ENCODE measurements at places on chromosomes 16 and 17. TPM values are rescaled to one million over a fixed set of nuclear protein-coding genes. Genes with fewer than 3 reads are reported as not detected.
A peak's percentile ranks its signal among the peaks of the same experiment; 100 is the strongest.

Gene PIMREG
- 57.0 TPM for total RNA-seq

DNA sequence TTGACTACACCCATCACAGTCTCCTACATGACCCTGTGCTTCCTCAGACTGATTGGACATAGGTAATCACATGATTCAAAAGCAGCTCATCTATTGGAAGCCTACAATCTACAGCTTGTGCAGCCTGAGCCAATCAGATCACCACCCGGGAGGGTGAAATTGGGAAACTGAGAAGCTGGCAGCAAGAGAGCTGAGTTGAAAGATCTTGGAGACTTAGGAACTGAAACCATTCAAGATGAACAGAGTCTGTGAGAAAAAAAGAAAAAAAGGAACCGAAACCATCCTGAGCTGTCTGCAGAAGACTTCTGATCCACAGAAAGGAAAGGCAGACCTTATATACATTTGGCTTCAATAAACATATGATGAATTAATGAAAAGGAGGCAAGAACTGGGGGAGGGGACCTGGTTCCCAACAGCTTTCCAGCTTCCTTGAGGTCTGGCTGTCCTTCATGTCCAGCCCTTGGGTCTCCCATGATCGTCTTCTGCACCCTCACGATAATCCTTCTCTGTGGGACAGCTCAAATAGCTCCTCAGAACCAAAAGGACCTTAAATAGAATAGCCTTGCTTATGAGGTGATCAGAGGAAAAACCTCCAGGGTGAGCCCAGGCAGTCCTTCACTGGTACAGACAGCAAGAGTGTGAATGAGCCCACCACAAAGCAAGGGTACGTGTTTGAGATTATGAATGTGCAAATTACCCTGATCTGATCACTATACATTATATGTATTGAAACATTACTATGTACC, 32.6 kb downstream of the PLXDC1 start:
- no peaks in the 10 kb centered on the region for H3K36me3 ChIP-seq
- no peak overlapping the region for H3K4me3 ChIP-seq
- no peaks in the 10 kb centered on the region for H3K27me3 ChIP-seq
- DNase-seq: no peak
- H3K27ac ChIP-seq: no peak overlapping the region
- H3K4me1 ChIP-seq: no peaks in the 10 kb centered on the region

GRCh38 chr17:7382901-7383300, 2.0 kb downstream of the TNK1 start:
- H3K4me1 ChIP-seq: peaks cover 8% of the 10 kb centered on the region
- H3K27me3 ChIP-seq: no peaks in the 10 kb centered on the region
- H3K4me3 ChIP-seq: no peak overlapping the region
- peaks cover 9% of the 10 kb centered on the region for H3K36me3 ChIP-seq
- no peak for DNase-seq

- no peaks in the 10 kb centered on the region for H3K27me3 ChIP-seq
- peak overlapping the region; percentile 72 for H3K27ac ChIP-seq
- H3K4me3 ChIP-seq: peak overlapping the region; percentile 58
- no peaks in the 10 kb centered on the region for H3K36me3 ChIP-seq
Observed at GRCh38 chr16:4372578-4373355, 1.1 kb downstream of the VASN start.

Gene CCDC144A
- total RNA-seq: 0.20 TPM

- H3K4me1 ChIP-seq: no peaks in the 10 kb centered on the region
- no peak overlapping the region for H3K4me3 ChIP-seq
- no peak for DNase-seq
- H3K27me3 ChIP-seq: peaks cover 10% of the 10 kb centered on the region
- H3K36me3 ChIP-seq: no peaks in the 10 kb centered on the region
- no peak overlapping the region for H3K27ac ChIP-seq
Observed at GRCh38 chr16:5463820-5464219, 366.2 kb upstream of the EEF2KMT start.

Gene GRAP
- total RNA-seq: 0.27 TPM

Gene SBK1
- 19.2 TPM for total RNA-seq

GRCh38 chr16:8892101-8892575, 10.0 kb downstream of the LITAFD start:
- H3K27ac ChIP-seq: no peak overlapping the region
- H3K27me3 ChIP-seq: no peaks in the 10 kb centered on the region
- no peak for DNase-seq
- H3K4me1 ChIP-seq: no peaks in the 10 kb centered on the region

DNA sequence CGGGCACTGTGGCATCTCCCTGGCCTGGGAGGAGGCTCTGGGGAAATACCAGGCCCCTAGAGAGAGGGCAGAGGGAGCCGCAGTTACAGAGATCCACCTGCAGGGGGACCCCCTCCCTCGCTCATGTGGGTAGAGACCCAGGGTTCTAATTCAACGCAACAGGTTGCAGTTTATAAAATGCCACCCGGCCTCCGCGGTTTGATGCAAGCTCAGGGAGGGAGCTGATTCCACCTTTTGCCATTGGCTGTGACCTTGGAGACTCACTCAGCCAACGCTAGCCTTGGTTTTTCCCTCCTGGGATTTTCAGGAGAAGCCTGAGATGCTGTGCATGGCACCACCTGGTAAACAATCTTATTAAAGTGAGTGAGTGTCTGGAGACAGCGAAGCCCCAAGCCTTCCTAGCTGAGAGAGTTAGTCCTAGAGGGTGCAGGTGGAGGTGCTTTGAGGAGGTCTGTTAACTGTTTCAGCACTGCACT, 12.1 kb downstream of the TTLL6 start:
- H3K36me3 ChIP-seq: no peaks in the 10 kb centered on the region
- H3K27ac ChIP-seq: no peak overlapping the region
- no peak overlapping the region for H3K4me3 ChIP-seq
- H3K27me3 ChIP-seq: no peaks in the 10 kb centered on the region
- DNase-seq: peak; percentile 77
- H3K4me1 ChIP-seq: peaks cover 11% of the 10 kb centered on the region

Gene VASN
- 6.3 TPM for total RNA-seq

DNA sequence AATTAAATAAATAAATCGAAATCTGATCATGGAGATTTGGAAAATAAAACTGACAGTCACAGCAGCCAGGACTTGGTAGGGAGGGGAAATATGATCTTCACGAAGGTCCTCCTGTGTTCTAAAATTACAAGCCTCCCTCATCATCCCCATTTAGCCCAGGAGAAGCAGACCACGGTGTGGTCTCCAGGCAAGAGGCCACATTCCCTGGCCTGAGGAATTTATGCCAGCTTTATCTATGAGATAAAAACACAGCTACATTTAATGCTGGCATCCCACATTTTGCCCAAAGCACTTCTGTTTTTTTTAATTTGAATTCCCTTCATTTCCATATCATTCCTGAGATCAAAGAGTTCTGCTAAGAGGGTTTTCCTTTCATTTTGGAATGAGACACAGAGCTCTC, 43.2 kb downstream of the ABCC12 start:
- peaks cover 44% of the 10 kb centered on the region for H3K27me3 ChIP-seq
- no peak overlapping the region for H3K4me3 ChIP-seq
- no peak for DNase-seq
- no peaks in the 10 kb centered on the region for H3K36me3 ChIP-seq

DNA sequence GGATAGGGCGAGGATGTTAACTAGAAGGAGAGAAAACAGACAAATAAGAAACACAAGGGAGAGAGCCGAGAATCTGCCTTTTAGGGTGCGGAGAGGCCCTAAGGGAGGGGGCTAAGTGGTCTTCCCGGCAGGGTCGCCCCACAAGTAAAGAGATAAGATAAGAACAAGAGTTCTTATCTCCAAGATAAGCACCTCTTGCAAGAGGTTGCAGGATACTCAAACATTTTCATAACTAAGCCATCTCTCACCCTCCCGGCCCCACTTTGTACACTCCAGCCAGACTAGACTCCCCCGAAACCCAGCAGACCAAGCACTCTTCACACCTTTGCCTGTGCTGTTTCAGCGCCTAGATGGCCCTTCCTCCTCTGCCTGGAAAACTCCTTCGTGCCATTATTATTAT, 14.3 kb downstream of the ZNF319 start:
- no peak for DNase-seq
- H3K27ac ChIP-seq: no peak overlapping the region
- H3K27me3 ChIP-seq: no peaks in the 10 kb centered on the region
- H3K4me1 ChIP-seq: no peaks in the 10 kb centered on the region
- no peak overlapping the region for H3K4me3 ChIP-seq
- no peaks in the 10 kb centered on the region for H3K36me3 ChIP-seq

Gene ARHGDIG
- total RNA-seq: not detected

DNA sequence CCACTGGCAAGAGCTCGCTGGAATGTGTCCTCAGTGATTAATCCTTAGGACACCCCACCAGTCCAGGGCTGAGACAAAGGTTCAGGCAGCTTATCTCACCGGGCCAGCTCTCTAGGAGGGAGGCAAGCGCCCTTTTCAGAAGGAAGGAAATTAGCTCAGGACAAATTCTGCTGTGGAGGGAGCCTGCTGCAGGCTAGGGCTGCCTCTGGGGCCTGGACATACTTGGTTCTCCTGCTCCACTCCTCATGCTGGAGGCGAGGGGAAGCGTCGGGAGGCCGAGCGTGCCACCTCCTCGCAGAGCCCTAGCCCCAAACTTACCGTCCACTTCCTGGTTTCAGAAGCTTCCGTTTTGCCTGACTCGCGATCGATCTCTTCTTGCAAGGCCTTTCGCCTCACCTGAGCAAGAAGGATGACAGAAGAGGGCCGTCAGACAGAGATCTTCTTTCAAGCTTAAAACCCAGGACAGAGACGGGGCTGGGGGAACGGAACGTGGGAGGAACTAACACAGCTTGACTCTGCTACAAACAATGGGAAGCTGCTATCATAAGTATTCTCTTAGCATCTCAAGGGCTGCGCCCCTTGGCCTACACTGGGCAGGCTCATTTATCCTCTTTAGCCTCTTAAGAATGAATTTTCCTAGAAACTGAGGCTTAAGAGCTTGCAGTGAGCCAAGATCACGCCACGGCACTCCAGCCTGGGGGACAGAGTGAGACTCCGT, 7.7 kb downstream of the KNOP1 start:
- H3K4me3 ChIP-seq: no peak overlapping the region
- no peaks in the 10 kb centered on the region for H3K27me3 ChIP-seq
- no peak for DNase-seq
- H3K36me3 ChIP-seq: peaks cover 34% of the 10 kb centered on the region
- H3K4me1 ChIP-seq: no peaks in the 10 kb centered on the region

DNA sequence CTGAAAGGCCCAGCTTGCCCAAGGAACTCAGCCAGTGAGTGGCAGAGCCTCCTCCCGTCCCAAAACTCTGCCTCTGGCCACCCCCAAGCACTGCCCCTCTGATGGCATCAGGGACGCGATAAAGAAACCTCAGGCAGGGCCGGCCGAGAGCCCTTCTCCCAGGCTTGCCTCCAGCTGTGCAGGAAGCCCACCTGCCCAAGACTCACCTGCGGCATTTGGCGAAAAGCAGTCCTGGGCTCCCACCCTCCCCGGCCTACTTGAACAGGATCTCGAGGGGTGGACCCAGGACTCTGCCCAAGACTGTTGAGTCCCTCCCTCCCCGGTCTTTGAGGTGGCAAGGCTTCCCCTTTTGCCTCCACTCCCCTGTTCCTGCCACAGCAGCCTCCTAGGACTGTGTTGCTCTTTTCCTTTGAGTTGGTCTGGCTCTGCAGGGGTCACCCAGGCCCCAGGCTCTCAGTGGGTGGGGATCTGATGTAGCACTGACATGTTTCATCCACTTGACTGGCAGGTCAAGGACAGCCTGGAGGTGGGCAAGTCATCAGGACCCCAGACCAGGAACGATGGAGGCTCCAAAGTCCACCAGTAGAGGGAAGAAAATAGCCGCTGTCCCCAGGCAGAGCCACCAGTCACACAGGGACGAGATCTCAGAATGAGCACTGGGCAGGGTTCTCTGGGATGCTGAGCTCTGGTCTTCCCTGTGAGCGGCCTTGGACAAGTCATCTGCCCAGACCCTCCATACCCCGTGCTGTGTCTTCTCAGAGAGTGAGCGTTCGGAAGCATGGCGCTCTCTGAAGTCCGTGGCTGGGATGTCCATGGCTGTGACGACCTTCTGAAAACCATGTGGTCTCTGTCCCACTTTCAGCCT, 111.0 kb upstream of the TNRC6C start:
- no peak overlapping the region for H3K4me3 ChIP-seq
- H3K36me3 ChIP-seq: no peaks in the 10 kb centered on the region
- peaks cover 9% of the 10 kb centered on the region for H3K4me1 ChIP-seq
- no peaks in the 10 kb centered on the region for H3K27me3 ChIP-seq
- no peak overlapping the region for H3K27ac ChIP-seq
